ENCODE measurements at places on chromosomes 16 and 17.

DNA sequence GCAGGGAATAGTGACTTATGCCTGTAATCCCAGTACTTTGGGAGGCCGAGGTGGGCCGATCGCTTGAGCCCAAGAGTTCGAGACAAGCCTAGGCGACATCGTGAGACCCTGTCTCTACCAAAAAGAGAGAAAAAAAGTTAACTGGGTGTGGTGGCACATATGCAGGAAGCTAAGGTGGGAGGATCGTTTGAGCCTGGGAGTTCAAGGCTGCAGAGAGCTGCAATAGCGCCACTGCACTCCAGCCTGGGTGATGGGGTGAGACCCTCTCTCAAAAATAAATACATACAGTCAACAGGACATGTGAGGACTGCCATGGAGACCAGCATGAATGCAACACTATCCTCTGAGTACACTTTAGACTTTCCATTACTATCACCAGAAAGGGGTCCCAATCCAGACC, 15.4 kb upstream of the ST6GALNAC2 start:
- DNase-seq: no peak

DNA sequence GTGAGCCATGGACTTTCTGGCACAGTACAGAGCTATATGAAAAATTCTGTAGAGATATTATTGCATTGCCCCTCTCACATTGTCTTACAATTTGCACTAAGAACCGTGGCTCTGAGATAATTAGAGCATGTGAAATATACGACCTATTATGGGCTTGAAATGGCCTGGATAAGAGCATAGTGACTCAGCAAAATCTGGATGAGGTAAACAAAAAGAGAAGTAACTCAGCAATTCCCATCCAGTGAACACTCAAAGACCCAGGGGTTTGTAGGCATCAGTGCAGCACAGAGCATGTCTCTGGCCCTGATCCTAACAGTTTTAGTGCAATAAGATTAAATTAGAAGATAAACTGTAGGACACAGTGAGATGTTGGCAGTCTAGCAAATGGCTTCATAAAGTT, 317.2 kb upstream of the MYOCD start:
- no peak for DNase-seq

DNA sequence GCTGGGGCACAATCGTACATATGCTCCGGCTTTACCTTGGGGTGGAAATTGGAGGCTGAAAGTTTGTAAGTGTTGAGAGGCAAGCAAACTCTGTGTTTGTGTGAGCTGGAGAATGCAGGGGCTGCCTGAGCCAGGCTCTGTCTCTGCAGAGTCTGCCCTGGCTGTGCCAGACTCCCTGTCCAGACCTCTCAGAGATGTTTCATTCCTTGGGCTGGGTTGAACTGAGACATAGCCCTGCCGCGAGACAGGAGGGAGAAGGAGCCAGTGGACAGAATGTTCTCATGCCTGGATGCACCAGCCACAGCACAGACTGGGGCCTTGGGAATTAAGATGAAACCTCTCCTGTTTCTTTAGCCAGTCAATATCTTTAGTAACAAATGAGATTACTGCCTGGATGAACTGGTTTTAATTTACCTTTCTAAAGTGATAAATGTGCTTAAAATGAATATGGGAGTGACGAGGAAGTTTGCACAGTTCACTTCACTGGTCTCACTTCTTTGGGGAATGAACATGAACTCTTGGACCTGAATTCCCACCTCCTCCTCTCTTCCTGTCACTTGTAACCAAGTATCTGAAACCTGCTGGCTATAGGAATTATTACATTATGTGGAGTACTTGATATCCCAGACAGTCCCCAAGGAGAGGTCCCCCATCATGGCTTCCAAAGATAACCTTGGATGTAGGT, 40.1 kb downstream of the YPEL2 start:
- DNase-seq: no peak

GRCh38 chr17:77414811-77415400, 274.1 kb downstream of the SEC14L1 start:
- DNase-seq: no peak

DNA sequence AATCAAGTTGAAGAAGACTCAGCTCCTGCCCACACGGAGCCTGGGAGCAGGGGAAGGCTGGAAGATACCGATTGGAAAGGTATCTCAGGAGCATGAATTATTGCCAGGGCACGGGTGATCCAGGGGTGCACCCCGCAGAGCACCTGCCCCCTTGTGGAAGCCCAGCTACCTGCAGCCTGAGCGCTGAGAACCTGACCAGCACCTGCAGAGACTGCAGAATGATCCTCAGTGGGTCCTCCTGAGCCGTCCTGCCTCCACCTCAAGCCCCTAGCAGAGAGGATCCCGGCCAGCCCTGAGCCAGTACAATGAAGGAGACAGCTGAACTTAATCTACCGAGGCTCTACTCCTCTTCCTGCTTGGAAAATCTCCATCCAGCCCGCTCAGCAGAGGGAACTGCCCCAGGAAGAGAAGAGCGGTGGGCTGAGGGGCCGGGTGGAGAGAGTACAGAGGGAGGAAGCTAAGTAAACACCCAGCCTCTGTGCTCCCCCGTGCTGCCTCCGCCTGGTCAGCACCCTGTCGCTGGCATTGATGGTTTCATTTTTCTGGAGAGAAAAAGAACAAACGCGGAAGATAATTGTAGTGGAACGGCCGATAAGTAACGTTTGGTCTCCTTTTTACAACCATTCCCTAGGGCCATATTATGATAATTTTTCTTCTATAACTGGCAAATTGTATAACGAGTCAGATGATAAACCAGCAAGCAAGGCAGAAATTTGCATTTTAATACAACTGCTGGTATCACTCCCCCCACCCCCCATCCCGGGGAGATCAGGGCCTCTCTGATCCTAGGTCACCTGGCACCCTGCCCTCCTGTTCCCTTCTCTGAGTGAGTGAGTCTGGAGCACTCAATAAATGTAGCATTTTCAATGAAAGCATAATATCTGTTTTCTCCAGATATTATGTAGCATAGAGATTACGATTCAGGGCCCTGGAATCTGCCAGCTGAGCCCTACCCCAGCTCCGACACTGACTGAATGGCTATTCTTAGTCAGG, 204.5 kb upstream of the RPL38 start:
- peak; percentile 45 for DNase-seq

- DNase-seq: peak; percentile 35
These were observed 77.3 kb downstream of the RPTOR start for GRCh38 chr17:80621997-80622357.

DNA sequence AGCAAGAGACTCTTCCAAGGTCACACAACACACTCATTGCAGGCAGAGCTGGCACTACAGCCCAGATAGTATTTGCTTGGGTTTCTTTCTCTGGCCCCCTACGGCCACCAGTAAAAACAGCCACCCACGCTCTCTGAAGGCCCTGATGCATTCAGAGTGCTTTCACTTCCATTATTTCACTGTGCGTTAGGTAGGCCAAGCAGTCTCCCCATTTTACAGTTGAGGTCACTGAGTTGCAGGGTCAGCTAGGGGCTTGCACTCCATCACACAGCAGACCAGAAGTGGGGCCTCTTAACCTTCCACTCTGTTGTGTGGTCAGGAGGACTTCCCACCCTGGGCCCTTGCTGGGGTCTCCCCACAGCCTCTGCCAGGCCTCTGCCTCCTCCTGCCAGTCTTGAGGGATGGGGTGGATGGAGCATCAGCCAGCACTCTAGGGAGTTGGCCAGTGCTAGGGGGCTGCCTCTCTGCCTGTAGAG, 2.5 kb downstream of the TBX21 start:
- DNase-seq: no peak

GRCh38 chr17:29982991-29983653, 41.7 kb downstream of the EFCAB5 start:
- DNase-seq: no peak

GRCh38 chr17:14101976-14102375, 32.7 kb downstream of the COX10 start:
- no peak for DNase-seq

GRCh38 chr17:17104494-17104893, 62.2 kb downstream of the MPRIP start:
- no peak for DNase-seq

- DNase-seq: no peak
These were observed 212.3 kb downstream of the ZNF423 start for GRCh38 chr16:49643429-49644144.

- DNase-seq: no peak
These were observed 123.2 kb downstream of the KCNJ18 start for GRCh38 chr17:21815352-21816063.

- DNase-seq: no peak
These were observed 7.6 kb downstream of the SNRNP25 start for GRCh38 chr16:60929-61878.

DNA sequence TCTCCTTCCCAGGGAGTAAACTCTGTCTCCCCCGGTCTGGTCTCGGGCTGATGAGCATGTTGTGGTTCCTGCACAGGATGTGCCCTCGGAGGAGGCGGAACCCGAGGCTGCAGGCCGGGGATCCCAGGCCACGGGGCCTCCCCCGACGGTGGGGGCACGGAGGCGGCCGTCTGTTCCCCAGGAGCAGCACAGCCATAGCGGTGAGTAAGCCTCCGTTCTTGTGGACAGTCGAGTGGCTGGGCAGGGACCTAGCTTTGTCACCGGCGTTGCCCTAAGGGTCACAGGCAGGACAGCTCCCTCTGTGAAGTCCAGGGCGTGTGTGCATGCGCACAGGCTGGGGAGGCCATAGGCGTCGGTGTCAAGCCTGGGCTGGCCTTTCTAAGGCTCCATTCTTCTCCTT, 3.5 kb downstream of the ZNF213 start:
- no peak for DNase-seq

DNA sequence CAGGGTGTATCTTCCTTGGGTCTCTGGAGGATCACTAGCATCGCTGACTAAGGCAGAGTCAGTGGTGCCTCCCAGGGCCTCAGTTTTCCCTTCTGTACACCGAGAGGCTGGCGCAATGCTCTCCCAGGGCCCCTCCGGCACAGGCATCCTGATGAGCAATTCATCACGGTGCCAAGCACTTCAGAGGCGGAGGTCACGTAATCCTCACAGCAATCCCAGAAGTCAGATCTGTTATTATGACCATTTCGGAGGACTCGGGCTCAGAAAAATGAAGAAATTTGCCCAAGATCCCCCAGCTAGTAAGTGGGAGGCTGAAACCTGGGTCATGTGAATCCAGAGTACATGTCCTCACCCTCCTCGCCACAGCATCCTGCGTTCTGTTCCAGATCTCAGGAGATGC, 46.5 kb downstream of the AIPL1 start:
- DNase-seq: no peak

- DNase-seq: no peak
These were observed 113.7 kb upstream of the IRX3 start for GRCh38 chr16:54400261-54400660.

DNA sequence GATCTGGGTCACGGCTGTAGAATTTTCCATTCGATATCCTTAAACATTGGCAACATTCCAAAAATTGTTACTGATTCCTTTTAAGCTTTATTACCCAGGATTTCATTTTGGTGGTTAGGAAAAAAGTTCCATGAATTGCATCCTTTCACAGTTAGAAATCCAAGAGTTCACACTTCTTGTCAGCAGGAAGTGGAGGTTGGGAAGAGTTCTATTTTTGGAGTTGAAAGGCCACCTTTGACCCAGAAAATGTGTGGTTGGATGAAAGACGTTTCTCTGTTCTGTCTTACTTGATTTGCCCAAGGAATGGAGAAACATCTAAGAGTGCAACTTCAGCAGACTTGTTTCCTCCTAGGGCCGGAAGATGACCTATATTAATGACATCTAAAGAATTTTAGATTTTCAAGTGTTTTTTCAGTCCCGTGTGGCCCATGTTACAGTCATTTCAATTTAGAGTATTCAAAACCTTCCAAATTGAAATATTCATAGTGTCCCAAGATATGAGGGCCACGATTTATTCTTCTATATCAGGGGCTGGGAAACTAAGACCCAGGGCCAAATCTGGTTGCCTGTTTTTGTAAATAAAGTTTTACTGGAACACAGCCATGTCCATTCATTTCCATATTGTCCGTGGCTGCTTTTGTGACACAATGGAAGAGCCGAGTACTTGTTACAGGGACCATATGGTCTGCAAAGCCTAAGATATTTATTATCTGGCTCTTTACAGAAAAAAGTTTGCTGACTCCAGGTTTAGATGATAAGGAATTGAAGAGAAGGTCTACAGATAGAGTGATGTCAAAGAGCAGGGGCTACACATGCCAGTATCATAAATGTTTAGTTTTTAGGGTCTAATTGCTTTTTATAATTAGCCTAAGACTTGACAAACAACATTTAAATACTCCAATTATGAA, 50.2 kb downstream of the CDK5R1 start:
- DNase-seq: peak; percentile 41

DNA sequence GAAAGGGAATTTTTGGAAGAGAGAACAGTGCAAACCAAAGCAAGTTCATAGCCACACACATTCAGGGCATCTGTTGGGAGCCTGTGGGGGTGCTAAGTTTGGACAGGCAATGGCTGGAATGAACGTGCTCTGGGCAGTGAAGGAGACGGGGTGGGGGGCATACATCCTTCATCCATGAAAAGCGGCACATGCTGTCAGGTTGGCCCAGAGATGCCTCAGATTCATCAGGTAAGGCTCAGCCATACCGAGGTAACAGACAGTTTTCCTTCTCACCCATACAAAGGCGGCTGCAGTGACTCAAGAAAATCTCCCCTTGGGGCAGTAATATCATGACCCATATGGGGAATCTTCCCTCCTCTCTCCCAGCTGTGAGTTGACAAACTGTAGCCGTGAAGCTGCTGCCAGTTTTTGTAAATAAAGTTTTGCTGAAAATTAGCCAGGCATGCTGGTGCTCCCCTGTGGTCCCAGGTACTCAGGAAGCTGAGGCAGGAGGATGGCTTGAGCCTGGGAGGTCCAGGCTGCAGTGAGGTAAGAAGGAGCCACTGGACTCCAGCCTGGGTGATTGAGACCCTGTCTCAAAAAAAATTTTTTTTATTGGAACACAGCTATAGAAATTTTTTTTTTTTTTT, 9.2 kb upstream of the UBALD2 start:
- no peak for DNase-seq

DNA sequence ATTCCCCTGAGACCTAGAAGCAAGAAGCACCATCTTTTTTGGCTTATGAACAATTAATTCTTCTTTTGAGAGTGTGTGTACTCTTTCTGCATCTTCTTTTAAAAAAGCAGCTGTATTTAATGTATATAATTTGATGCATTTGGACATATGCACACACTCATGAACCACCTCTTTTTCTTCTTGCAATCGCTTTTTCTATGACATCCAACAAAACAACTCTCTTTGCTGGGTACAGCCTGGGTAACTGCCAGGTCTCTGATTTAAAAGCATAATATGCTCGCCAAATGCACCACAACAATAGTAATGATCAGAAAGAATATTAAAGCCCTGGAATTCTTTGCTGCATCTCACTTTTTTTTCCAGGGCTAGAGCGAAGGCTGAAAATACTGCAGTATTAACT, 97.3 kb downstream of the HAPSTR1 start:
- no peak for DNase-seq

- no peak for DNase-seq
These were observed 72.0 kb upstream of the MAF start for GRCh38 chr16:79672524-79672923.

DNA sequence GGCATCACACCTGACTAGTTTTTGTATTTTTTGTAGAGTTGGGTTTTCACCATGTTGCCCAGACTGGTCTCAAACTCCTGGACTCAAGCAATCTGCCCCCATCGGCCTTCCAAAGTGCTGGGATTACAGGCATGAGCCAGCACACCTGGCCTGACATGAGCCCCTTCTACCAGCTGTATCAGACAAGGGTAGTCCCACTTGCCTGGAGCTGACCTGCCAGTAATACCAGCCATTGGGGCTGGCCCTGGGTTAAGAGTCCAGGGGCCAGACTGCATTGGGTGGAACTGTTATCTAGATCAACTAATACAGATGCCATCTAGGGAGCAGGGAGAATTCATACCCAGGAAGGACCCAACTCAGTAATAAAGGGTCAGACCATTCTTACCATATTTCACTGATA, 28.1 kb downstream of the WSB1 start:
- no peak for DNase-seq

GRCh38 chr16:48282636-48283263, 35.4 kb upstream of the ABCC11 start:
- no peak for DNase-seq
